ENCODE measurements at places on chromosomes 7 and 10.

DNA sequence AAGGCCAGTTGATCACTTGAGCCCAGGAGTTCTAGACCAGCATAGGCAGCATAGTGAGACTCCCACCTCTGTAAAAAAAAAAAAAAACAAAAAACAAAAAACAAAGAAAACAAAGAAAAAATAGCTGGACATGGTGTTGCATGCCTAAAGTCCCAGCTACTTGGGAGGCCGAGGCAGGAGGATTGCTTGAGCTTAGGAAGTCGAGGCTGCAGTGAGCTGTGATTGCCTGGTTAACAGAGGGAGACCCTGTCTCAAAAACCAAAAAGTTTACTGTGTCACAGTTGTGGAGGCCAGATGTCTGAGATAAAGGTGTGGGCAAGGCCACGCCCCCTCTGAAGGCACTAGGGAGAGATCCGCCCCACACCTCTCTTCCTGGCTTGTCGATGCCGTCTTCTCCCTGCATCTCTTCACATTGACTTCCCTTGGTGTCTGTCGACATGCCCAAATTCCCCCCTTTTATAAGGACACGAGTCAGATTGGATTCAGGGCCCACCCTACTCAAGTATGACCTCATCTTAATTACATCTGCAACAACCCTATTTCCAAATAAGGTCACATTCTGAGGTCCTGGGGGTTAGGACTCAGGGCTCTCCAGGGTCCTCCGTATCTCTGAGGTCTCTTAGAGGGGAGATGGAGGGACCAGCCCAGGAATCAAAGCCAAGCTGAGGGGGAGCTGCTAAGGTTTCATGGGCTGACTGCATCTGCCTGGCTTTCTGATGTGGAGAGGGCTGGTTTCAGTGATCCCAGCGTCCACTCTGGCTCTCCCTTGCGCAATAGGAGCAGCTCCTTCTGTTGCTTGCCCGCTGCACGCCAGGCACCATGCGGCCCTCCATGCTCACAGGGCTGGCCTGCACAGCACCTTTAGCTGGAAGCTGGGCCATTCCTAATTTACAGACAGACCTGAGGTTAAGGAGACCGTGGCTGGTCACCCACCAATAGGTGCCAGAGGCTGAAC lies 23.1 kb downstream of the AGAP3 start:
- DNase-seq = no peak

GRCh38 chr7:3117081-3117480 lies 73.4 kb upstream of the CARD11 start:
- no peak for DNase-seq

DNA sequence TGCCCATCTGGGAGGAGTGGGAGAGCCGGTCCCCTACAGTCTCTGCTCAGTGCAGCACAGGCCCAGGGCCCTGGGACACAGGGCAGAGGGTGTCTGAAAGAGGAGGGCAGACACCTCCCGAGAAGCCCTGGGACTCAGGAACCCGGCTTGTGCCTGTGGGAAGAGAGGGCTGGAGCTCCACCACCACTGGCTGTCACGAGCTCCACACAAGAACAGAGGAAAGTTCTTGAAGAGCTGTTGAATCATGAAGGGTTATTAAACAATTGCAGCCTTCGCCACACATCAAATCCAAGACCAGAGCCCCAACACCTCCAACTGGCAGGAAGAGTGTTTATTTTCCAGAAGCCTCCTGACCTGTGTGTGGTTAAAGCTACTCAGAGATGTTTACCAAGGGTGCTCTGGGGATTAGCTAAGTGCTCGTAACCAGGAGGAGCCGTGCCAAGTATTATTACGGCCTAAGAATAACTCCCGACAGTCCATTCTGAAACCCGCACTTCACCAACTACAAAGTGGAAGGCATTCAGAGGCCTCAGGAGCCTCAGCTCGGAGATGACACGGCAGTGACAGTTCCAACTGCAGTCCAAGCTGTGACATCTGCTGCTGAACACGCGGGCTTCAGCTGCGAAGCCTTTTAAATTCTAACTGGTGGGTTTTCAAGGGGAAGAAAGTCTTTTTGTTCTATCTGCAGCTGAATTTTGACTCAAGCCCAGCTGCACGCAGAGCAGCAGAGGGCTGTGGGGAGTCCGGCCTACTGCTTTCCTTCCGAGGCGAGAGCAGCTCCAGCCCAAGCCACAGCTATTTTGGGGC lies 75.1 kb downstream of the MAD1L1 start:
- DNase-seq = no peak

- DNase-seq = no peak
These were observed 236.4 kb downstream of the PRPF18 start for GRCh38 chr10:13823096-13823708.

DNA sequence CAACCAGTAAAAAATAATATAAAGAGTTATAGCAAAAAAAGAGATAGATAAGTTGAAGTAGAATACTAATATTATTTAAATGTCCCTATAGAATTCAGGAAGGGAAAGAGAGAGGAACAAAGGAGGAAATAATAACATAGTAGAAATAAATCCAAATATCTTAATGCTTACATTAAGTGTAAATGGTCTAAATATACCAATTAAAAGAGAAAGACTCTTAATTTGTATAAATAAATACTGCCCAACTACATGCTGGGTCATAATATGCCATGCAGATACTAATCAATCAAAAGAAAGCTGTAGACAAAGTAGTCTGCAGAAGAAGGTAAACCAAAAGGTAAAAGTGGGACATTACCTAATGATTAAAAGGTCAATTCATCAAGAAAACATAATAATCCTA lies 43.3 kb upstream of the VIPR2 start:
- DNase-seq = no peak

DNA sequence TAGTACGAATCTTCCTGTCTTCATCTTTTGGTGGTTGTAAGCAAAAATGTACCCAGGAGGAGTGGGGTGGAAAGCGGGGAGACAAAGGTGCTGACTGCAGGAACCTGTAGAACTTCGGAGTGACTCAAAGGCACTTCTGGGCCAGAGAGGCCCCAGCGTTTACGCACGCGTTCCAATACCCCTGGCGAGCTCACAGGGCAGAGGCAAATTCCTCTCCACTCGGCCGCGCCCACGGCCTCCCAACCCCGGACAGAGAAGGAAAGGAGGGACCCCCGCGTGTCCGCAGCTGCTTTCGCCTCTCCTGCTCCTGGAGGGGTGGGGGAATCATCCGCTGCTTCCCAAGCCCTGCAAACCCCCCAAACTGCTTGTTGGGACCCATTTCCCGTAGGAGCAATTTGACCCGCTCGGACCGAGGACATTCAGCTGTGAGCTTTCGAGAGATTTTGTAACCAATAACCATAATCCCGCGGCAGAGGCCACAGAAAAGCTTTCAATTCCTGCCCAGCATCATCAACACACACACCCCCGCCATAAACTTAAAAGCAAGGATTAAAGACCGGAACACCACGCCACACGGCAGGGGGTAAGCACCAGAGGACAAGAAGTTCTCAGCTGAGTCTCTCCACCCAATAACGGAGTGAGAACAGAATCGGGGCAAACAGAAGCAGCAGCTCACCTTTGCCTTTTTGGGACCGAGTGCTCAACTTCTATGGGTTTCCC lies 2.3 kb downstream of the IGF2BP3 start:
- DNase-seq = peak; percentile 26

- no peak for DNase-seq
These were observed 36.5 kb upstream of the TMEM140 start for GRCh38 chr7:135111379-135111778.

- DNase-seq = no peak
These were observed 2.8 kb upstream of the HIBADH start for GRCh38 chr7:27665531-27665930.

GRCh38 chr7:147584771-147585193 lies 1005.8 kb upstream of the C7orf33 start:
- no peak for DNase-seq

- no peak for DNase-seq
These were observed 24.7 kb upstream of the SEMA3A start for GRCh38 chr7:84219310-84219709.

- DNase-seq = no peak
These were observed 1.4 kb downstream of the HTRA1 start for GRCh38 chr10:122462533-122463465.

GRCh38 chr10:44404741-44405437 lies 20.0 kb upstream of the CXCL12 start:
- no peak for DNase-seq

- DNase-seq = no peak
These were observed 240.2 kb downstream of the ADAM12 start for GRCh38 chr10:126147866-126148587.

GRCh38 chr7:44535348-44536064 lies 5.6 kb downstream of the NPC1L1 start:
- DNase-seq = no peak

DNA sequence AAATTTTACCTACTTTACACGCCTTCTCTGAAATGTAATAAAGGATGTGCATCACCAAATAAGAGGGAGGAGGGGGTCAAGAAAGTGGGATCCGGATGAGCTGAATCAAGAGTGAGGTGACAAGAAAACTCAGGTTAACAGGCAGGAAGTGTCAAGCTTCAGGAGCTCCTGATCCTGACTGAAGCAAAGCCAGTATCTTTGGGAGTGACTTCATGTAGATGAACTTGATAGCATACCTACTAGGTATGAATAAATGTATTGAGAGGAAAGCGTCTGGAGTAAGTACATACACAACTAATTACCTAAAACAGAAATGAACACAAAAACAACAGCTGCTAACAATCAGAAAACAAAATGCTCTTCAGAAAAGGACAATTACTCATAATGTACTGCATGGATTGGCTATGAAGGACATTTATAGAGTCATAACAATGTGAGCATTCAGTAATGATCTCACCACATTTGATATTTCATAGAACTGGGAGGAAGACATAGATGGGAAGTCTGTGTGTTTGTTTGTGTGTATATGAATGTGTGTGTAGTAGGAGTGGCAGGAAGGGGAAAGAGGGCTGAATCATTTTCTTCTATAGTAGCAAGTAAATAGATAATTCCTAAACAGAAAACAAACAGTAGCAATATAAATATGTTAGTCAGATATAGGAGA lies 29.4 kb downstream of the PRKG1 start:
- no peak for DNase-seq

GRCh38 chr10:96285331-96285752 lies 14.0 kb upstream of the BLNK start:
- DNase-seq = no peak

- no peak for DNase-seq
These were observed 12.8 kb downstream of the CDHR3 start for GRCh38 chr7:105975770-105976417.

GRCh38 chr10:4280461-4281189 lies 495.6 kb upstream of the KLF6 start:
- DNase-seq = no peak

- no peak for DNase-seq
These were observed 903 bp upstream of the KCNMA1 start for GRCh38 chr10:77638321-77639101.

All from activated T-helper 2 cell treated with anti-CD3 and anti-CD28 coated beads, Interferon-gamma antibody, Interleukin-2, Interleukin-4, amounts not matched to agents 10 μg/mL and 5 μg/mL and 100 μg/mL, durations not matched to agents 14 hours and 24 hours and 36 hours (primary cell).